ENCODE measurements at places on chromosomes 12 and 14.

- no peak for DNase-seq
These were observed 1.5 kb upstream of the AGAP2 start for GRCh38 chr12:57739914-57740538.

DNA sequence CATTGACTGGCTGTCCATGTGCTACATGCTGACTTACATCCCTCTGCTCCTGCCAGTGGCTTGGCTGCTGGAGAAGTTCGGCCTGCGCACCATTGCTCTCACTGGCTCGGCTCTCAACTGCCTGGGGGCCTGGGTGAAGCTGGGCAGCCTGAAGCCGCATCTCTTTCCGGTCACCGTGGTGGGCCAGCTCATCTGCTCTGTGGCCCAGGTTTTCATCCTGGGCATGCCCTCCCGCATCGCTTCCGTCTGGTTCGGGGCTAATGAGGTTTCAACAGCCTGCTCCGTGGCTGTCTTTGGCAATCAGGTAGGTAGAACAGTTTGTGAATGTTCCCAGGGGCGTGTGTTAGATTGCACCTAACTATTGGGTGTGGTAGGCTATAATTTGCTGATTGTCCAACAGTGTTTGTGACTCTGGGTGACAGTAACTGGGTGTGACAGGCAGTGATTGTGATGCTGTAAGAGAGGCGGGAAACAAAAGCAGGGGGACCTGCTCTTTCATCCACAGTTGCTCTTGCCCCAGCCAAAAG lies 981 bp downstream of the FLVCR2 start:
- no peak for DNase-seq

DNA sequence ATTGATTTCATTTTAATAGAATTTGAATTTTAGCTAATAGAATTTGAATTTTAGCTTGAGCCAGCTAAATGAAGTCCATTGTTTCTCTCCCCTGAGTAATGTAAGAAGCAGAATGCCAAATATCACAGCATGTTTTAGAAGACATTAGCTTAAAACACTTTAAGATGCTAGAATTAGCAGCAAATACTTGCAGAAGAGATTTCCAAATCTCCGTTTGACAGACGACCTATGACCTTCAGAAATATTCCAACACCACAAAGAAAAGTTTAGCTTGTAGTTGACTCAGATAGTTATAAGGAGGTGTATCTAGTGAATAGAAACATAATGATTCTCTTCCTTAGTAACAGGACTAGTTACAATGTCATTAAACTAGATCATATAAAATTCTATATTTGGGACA lies 51.7 kb upstream of the MYF6 start:
- no peak for DNase-seq

GRCh38 chr14:106208794-106209193 lies 682.4 kb downstream of the TMEM121 start:
- DNase-seq, result no peak

GRCh38 chr14:49553892-49554291 lies 32.3 kb downstream of the RPS29 start:
- DNase-seq, result no peak

GRCh38 chr14:61549425-61549824 lies 145.9 kb upstream of the HIF1A start:
- no peak for DNase-seq

All from cardiac septum (tissue), 1 donor.